ENCODE measurements at places on chromosomes 4 and X.

DNA sequence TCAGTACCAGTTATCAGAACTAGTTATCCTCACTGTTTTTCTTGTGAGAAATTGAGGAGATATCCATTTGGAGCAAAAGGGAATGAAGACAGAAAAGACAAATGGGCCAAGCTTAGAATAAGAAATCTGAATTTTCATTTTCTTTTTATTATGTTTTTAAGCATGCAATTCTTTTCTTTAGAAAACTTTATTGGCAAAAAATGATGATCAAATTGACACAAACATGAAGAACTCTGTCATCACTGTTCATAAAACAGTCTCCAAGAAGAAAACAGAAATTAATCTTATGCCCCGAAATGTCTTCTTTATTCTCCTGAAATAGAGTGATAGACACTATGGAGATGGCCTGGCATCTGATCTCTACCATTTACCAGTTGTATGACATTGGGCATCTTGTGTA, 139.0 kb downstream of the ARHGAP24 start:
- no peak for DNase-seq

DNA sequence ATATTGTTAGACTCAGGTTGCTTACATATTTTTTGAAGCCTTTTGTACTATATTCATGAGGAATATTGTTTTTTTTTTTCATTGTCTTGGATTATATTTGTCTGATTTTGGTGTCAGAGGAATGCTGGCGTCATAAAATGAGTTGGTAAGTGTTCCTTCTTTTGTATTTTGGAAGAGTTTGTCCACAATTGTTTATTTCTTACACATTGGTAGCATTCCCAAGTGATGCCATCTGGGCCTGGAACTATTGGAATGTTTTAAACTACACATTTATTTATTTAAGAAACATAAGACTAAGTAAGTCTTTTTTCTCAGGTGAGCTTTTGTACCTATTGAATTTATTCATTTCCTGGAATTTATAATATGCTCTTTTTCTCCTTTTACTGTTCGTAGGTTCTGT, 107.6 kb downstream of the LARP1B start:
- DNase-seq = no peak

- no peak for DNase-seq
Observed at GRCh38 chr4:177315767-177316464, 6.2 kb downstream of the NEIL3 start.

DNA sequence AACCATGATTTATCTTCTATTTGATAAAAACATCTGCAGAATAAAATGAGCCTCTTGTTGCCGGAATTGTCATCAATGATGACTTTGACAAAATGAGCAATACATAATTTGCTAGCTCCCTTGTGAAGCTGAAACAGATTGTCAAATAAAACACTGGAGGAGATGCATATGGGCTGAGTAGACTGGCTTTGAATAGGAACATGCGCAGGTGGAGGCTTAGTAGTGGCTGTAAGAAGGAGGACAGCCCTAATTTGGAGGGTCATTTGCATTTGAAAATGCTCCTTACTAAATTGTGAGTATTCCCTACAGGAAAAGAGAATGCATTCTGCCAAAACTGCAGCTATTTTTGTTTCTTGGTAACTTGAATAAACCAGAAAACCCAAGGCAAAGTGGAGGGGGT, 329.1 kb downstream of the PPARGC1A start:
- DNase-seq = no peak
